ENCODE measurements at places on chromosomes 6 and 20.

DNA sequence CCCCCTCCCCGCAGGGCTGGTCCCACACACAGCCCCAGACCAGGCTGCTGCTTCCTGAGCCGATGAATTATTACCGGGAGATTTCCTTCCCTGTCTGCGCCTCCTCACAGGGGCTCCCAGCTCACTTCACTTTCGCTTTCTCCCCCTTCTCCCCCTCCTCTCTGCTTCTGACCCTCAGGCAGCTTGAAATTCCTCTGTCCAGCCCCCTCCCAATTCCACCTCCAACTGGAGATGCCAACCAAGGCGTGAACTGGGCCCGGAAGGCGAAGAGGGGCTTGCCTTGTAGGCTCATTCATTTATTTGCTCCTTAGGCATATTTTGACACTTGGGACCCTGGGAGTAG, 1.7 kb upstream of the TCF15 start:
- DNase-seq: no peak

GRCh38 chr6:40338306-40338705, 248.9 kb downstream of the LRFN2 start:
- no peak for DNase-seq

DNA sequence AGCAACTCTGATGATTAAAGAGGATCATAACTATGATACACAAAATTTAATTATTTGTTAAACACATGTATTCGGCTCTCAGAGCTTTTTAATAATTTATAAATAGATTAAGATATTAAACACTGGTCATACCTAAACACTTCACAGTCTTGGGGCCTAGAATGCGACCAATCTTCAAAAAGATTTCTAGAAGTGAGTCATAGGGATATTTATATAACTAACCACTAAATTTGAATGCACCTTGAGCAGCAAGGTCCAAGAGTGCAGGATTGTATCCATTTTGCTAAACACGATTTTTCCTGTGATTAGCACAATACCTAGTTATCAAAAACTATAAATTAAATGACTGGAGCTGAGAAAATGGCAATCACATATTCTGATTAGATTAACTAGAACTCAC, 709.3 kb downstream of the EPHA7 start:
- no peak for DNase-seq

DNA sequence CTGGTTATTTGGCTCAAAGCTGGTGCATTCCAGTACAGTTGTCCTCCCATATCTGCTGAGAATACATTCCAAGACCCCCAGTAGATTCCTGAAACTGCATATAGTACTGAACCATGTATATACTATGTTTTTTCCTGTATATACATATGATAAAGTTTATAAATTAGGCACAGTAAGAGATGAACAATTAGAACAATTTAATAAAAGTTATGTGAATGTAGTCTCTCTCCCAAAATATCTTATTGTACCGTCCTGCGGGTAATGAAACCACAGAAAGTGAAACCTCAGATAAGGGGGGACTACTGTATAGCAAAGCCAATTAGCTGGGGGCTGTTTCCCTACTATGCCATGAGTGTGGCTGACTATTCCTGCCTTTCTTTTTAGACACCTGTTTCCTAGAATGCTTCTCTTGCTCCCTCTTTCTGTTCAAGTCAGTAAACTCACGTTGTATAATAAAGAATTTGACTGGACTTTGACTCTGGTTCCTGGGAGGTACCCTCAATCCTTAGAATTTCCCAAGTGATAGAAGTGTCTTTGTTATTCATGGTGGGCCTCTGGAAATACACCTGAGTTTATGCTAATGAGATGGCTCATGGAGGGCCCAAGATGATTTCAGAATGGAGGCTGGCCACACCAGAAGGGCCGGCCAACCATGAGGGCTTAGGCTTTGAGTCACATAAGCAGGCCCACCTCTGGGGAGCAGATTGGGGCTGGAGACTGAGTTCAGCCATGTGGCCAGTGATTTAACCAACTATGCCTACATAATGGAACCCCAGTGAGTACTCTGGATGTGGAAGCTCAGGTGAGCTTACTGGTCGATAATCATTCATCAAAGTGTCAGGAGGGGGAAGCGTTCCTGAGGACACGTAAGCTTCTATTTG, 689 bp upstream of the BLOC1S5 start:
- no peak for DNase-seq

DNA sequence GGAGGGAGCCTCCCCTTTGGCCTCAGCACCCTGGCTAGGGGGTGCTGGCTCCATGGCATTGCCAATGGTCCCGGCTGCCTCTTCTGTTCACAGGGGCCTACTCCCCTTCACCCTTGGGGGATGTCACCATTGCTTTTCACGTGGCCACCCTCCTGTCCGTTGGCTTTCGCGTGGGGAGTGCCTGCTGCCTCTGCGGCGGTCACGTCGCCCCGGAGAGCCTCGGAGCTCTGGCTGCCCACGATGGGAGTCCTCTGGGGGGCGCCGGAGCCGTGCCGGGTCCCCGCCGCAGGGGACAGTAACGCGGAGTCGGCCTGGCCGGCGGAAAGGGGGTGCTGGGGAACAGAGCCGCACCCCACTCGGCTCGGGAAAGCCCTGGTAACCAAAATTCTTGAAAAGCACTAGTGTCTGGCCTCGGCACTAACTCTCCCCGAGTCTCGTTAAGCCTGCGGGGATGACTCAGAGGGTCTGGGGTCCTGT, 661 bp upstream of the HEBP2 start:
- no peak for DNase-seq
